Activated naive CD4-positive, alpha-beta T cell treated with anti-CD3 and anti-CD28 coated beads for 36 hours (primary cell): ENCODE measurements at places on chromosomes 5 and 9. TPM values are rescaled to one million over a fixed set of nuclear protein-coding genes. Genes with fewer than 3 reads are reported as not detected.

Gene SLC36A3
- total RNA-seq = not detected

Gene ASS1
- 14.3 TPM for total RNA-seq

Gene DMRT2
- not detected for total RNA-seq

Gene AIF1L
- total RNA-seq = 1.4 TPM

Gene SEMA5A
- not detected for total RNA-seq

Gene CNTLN
- total RNA-seq = 0.25 TPM

Gene PCDHGB5
- total RNA-seq = not detected

Gene ORM1
- not detected for total RNA-seq
